Sigmoid colon (tissue), 7 donors: ENCODE measurements at places on chromosomes 11 and 22. TPM values are rescaled to one million over a fixed set of nuclear protein-coding genes. Genes with fewer than 3 reads are reported as not detected.

Gene FAM180B
- 0.41 TPM for total RNA-seq

Gene SVIP
- total RNA-seq: 16.8 TPM

Gene FZD4
- 22.9 TPM for total RNA-seq

Gene ANO1
- 21.1 TPM for total RNA-seq

Gene TEF
- 21.3 TPM for total RNA-seq

Gene TBX1
- total RNA-seq: 3.1 TPM

Gene GRM5
- total RNA-seq: not detected

DNA sequence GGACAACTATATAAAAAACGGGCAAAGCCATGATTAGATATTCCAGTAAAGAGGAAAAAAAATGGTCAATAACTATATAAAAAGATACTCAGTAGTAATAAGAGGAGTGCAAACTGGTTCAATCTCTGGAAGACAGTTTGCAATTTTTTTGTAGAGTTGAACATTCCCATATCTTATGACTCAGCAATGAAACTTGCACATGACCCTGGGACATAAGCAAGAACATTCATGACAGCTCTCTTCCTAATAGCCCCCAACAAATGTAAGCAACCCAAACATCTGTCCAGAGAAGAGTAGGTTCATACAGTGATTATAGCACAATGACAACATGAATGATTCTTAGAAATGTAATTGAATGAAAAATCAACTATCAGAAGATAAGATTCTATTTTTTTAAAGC is 21.8 kb upstream of the CSF2RB start:
- DNase-seq: no peak

- DNase-seq: peak; percentile 46
Observed at GRCh38 chr22:44192098-44192815, 11.5 kb downstream of the PARVG start.

GRCh38 chr11:77039491-77040400 is 5.5 kb downstream of the B3GNT6 start:
- peak; percentile 54 for DNase-seq

- no peak for DNase-seq
Observed at GRCh38 chr22:47169801-47170140, 407.3 kb downstream of the TBC1D22A start.

- no peak for DNase-seq
Observed at GRCh38 chr22:45843031-45843430, 133.9 kb downstream of the WNT7B start.

- no peak for DNase-seq
Observed at GRCh38 chr22:24504956-24505736, 10.0 kb downstream of the UPB1 start.

DNA sequence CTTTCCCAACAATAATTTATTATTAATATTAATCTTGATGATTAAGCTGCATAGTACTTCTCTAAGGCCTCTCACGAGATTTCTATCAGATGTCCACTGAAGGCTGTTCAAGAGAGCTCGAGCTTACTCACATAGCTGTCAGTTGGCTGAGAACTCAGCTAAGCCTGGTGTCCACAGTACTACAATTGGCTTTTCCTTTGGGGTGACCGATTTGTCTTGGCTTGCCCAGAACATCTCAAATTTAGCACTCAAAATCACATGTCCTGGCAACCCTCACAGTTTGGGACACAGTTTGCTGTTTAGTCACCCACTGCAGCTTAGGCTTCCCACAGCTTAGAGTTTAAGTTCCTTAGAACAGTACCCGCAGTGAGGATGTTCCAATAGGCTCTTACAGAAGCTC is 96.5 kb downstream of the LUZP2 start:
- DNase-seq: no peak

DNA sequence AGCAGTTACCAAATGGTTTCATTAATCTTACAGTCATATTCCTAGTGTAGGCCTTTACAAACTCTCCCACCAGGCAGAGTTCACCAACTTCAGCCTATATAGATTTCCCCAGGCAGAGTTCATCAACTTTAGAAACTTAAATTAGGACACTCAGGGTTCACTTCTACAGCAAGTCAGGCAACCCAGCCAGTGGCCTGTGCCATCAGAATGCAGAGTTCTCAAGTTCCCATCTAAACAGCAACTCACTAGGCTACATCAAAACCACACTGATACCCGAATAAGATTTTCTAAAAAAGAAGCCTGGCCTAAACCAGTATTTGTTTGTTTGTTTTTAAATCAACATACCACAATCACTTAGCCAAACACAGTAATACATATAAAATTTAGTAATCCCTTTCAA is 33.7 kb downstream of the PICALM start:
- no peak for DNase-seq

GRCh38 chr22:44963832-44964721 is 45.7 kb downstream of the PHF21B start:
- DNase-seq: no peak

DNA sequence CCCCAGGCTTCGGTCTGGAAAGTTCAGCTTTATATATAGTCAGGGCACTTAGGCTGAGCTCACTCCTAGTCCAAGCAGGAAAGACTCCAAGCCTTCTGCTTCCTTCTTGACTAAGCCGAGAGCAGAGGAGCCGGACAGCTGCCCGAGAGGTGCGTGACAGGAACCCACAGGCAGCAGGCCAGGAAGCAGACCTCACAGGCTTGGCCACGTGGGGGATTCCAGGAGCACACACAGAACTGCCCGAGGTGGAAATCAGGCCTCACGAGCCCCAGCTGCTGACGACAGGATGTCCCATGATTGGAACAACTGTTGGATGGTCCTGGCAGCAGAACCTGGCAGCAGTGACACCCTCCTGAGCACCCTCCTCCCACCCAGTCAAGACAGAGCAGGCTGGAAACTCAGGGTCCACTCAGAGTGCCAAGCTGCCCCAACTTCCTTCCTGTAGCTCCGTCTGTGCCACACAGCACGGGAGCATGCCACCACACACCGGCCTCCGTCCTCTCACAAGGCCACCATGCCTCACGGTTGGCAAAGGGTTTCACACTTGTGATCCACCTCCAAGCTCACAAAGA is 5.4 kb downstream of the PLA2G6 start:
- peak; percentile 91 for DNase-seq

DNA sequence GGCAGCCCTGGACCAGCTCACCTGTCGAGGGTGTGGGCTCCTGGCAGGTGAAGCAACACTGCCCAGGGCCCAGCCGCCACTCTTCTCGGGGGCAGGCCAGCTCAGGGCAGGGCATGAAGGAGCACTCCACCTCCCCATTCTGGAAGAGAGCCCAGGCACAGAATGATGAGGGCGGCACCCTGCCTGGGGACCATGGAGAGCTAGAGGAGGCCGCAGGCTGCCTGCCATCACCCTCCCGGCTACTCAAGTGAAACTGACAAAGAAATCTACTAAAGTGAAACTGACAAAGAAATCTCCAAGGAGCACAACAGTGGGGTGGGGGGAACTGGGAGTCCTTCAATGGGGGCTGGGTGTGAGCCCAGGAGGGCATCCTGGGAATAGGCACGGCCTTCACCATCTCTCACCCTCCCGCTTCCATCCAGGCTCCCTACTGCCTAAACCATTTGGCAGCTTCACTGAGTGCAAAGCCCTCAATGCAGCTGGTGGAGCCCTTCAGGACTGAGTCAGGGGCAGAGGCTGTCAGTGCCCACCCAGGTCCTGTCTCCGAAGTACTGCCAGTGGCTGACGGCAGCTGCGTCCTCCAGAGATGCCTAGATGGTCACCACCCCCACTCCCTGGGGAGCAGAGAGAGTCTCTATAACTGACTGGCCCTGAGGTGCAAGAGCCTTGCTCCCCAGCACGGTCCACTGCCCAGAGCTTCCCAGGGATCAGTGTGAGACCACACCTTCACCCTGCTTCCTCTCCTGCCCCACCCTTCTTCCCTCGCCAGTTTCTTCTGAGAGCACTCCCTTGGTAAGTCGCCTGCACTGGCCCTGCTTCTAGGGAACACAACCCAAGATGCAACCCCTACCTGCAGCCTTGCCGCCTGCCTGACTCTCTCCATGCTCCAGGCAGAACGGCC is 21.7 kb downstream of the VWCE start:
- no peak for DNase-seq

GRCh38 chr11:100753571-100753970 is 66.5 kb downstream of the ARHGAP42 start:
- DNase-seq: no peak

- peak; percentile 86 for DNase-seq
Observed at GRCh38 chr11:95231881-95232605, 1.0 kb upstream of the SESN3 start.

DNA sequence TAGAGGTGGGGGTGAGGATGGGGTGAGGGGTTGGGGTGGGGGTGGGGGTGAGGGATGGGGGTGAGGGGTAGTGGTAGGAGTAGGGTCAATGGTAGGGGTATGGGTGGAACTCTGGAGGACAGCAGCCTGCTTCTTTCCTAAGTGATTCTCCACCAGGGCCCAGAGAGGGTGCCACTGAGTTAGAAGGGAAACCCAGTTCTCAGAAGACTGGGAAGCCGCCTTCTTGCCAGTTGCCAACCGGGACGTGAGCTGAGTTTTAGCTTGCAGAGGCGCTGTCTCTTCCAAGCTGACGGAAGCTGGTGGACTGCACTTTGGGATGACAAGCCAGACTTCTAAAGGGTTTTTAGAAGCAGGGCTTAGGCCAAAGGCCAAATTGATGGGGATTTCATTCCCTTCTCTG is 104.4 kb downstream of the NAT10 start:
- no peak for DNase-seq

GRCh38 chr22:42022162-42022847 is 23.7 kb downstream of the WBP2NL start:
- no peak for DNase-seq

DNA sequence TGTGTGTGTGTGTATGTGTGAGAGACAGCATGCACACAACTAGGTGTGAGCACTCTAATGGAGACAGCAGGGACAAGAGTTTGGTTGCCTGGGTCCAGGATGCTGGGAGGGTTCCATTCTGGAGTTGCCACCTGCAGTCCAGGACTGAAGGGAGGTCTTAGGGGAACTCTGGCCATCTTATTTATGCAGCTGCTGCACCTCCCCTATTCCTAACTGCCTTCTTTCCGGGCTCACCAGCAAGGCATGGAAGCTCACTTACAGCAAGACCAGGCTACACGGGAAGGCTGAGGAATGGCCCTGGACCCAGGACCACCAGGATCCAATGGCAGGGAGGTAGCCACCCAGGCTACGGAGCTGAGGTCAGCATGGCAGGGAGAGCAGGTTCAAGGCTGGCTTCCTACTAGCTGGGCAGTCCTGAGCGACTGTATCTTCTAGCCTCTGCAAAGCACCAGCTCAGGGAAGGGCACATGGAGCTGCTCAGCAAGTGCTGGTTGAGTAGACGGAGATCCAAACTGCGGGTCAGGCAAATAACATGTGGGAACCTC is 42.2 kb upstream of the B3GAT1 start:
- DNase-seq: peak; percentile 56

DNA sequence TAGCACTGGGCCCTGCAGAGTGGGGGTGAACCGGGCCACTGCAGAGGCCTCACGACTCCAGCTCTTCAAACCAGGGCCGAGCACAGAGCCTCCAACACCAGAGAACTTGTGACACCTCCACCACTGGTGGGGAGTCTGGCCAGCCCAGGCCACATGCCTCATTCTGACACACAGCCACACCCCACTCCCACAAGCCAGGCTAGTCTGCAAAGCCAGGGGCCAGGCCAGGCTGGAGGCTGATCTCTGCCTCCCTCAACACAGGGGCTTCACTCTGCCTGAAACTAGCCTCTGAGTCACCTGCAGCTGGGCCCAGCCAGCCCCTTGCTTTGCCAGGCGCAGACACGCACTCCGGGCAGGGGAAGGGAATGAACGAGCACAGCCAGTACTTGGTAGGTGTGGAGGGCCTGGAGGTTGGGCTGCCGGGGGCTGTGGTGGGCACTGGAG is 102.9 kb downstream of the MED15 start:
- DNase-seq: no peak

DNA sequence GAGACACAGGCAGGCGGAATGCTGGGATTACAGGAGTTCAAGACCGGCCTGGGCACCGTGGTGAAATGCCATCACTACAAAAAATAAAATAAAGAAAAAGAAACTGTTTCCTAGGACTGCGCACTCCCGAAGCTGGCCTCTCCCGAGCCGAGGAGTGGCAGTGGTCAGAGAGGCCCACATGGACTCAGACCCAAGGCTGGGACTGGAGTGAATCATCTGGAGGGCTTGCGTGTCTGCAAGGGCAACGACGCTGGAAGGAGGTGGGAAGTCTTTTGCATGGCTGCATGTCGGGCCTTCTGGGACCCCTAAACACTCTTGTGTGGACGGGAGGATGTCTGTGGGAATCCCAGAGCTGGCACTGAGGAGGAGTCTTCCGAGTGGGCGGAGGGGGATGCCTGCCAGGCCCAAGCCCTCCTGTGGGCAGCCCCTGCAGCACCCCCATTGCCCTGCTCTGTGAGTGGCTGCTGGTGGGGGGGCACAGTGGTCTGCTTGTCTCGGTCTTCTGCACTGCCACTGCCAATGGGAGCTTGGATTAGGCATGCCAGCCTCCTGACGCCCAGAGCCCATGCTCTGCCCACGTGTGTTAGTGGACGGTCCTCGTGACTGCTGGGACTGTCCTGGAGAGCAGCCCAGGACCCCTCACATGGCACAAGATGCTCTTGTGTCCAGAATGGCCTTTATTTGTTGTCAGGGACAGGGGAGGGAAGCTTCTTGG is 1.8 kb upstream of the AP2A2 start:
- DNase-seq: no peak

GRCh38 chr11:120210626-120211521 is at the start of gene OAF:
Gene OAF (plus strand): TSS chr11:120211032. CDS start chr11:120211280, 248 bp downstream.
- peak; percentile 85 for DNase-seq

GRCh38 chr11:44936951-44937543 is 13.6 kb downstream of the TP53I11 start:
- no peak for DNase-seq

DNA sequence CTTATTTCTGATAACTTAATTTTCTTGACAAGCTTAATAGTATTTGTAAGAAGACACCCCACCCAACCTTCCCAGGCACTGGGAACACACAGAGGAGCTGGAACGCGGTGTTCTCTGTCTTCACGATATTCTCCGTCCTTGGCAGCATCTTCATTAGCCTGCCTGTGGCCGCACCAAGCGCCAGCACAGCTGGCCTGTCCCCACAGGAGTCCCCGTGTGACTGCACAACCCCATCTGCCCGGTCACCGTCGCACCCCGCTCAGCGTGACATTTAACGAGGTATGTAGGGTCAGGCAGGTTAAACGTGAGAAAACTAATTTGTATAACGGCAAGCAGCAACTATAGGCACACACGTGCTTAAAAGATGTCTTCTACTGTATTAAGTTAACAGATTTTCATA is 293.3 kb downstream of the BRD1 start:
- no peak for DNase-seq

GRCh38 chr11:129317571-129317970 is 58.1 kb upstream of the BARX2 start:
- no peak for DNase-seq

- no peak for DNase-seq
Observed at GRCh38 chr11:120674542-120674941, 163.0 kb downstream of the GRIK4 start.

DNA sequence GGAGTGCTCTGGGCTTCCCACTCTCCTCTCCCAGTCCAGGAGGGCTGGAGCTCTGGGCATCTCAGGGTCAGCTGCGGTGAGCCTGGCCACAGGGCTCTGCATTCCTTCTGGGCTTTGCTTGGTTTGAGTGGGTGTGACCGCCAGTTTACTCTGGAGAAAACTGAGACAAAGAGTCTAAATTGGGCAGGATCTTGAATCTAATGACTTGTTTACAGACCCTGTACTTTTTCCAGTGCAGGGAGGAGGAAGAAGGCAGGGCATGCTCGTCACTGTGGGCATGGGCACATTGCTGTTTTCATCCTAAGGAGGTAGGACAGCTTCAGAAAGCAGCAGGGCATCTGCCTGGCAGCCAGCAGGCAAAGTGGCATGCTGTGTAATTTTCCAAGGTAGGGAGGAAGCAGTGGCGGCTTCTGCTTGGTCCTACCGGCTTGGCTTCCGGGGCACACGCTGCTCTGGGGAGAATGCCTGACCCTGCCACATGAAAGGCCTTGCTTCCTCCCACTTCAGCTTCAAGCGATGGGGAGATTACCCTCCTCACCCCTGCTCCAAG is 22.9 kb downstream of the FLI1 start:
- no peak for DNase-seq
